ENCODE measurements at places on chromosomes 11 and 22. TPM values are rescaled to one million over a fixed set of nuclear protein-coding genes. Genes with fewer than 3 reads are reported as not detected.

Gene PRRG4
- total RNA-seq = 9.2 TPM

Gene OR8G1
- total RNA-seq = not detected

Gene PRMT3
- 12.1 TPM for total RNA-seq

Gene LRP4
- 62.5 TPM for total RNA-seq

Gene C11orf16
- not detected for total RNA-seq

Gene RAC2
- 24.3 TPM for total RNA-seq

Gene MPEG1
- 51.2 TPM for total RNA-seq

Gene SGSM1
- 2.1 TPM for total RNA-seq

Gene IL10RA
- 24.8 TPM for total RNA-seq

Gene SMTNL1
- total RNA-seq = not detected

Gene NXF1
- total RNA-seq = 113 TPM

Gene RPUSD4
- 11.7 TPM for total RNA-seq

Gene KREMEN1
- total RNA-seq = 32.2 TPM

Gene SIDT2
- 69.3 TPM for total RNA-seq

DNA sequence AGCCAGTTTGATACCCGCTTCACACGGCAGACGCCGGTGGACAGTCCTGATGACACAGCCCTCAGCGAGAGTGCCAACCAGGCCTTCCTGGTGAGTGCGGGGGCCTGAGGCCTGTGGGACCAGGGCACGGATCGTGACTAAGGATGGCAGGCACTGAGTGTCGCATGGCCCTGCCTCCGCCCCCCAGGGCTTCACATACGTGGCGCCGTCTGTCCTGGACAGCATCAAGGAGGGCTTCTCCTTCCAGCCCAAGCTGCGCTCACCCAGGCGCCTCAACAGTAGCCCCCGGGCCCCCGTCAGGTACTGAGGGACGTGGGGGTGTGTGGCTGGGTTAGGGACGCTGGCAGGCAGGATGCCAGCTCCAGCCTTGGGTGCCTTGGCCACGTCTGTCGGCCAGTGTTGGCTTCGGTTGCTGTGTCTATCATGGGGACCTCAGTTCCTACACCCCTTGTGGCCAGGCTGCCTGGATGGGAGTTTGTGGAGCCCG lies 3.0 kb downstream of the PTPRCAP start:
- DNase-seq = no peak

DNA sequence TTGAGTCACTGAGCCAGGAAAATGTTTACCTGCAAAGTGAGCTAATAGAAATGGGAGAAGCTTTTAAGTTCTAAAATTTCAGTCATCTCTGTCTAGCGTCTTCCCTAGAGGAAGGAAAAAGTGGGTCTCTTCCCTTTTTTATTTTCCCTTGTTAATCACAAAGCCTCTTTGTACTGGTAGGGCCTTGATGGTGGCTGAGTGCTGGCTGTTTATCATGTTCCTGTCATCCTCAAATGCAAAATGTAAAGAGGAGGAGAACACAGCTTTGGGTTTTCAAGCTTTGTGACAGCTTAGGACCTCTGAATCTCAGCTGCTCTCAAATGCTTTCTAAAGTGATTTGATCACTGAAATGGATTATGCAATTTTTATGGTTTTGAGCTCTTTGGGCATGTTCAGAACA lies 222.0 kb downstream of the TMEM135 start:
- DNase-seq = no peak

- no peak for DNase-seq
These were observed 73.9 kb downstream of the CTTN start for GRCh38 chr11:70472240-70472639.

- DNase-seq = no peak
These were observed 9.1 kb downstream of the TIMP3 start for GRCh38 chr22:32810555-32811133.

DNA sequence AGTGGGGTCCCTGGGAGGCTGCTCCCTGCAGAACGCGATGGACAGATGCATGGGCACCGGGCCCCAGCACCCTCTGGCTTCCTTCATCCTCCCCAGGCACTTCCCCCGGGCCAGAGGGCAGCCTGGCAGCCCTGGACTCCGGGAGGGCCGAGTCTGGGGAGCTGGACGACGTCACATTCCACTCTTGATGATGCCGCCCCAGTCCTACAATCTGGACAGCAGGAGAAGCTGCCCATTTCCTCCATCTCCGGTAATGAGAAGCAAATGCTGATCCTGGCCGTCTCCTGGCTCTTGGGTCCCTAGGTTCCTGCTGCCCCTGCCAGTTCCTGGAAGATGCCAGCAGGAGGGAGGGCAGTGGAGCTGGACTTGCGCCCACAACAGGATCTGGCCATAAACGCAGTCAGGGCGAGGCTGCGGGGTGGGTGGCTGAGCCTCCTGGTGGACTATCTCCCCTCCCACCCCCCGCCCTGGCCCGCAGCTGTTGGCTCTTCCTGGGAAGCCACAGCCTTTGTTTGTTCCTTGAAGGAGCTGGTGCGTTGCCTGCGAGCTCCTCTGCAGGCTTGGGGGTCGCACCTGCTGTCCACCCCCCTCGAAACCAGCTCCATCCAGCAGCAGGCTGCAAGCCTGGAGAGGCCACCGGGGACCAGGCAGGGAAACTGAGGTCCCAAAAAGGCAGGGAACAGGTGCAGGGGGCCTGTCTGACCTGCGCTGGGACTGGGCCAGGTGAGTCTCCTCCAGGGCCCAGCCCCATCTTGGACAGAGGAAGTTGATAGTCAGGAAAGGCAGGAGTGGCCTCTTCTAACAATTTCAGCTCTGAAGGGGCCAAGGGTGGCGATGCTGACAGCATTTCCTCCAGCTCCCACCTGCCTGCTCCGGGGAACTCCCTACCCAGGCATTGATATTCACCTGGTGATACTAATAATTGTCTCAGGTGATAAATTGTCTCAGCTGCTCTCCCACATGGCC lies 17.9 kb upstream of the MUC6 start:
- DNase-seq = peak; percentile 87

GRCh38 chr22:29023172-29023796 lies 38.3 kb downstream of the C22orf31 start:
- no peak for DNase-seq

DNA sequence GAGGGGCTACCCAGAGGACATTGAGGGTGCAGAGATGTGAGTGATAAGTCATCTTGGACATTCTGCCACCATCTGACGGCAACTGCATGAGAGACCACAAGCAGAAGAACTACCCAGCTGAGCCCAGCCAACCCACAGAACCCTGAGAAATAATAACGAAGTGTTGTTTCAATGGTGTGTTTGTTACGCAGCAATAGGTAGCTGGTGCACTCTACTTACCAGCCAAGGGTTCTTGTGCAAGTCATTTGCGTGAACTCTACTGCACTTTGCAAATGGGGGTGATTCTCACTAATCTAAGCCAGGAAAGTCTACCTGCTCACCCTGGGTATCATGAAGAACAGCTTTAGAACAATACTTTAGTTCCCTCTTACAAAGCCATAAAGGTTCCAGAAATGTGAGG lies 15.8 kb upstream of the CELSR1 start:
- DNase-seq = peak; percentile 6

DNA sequence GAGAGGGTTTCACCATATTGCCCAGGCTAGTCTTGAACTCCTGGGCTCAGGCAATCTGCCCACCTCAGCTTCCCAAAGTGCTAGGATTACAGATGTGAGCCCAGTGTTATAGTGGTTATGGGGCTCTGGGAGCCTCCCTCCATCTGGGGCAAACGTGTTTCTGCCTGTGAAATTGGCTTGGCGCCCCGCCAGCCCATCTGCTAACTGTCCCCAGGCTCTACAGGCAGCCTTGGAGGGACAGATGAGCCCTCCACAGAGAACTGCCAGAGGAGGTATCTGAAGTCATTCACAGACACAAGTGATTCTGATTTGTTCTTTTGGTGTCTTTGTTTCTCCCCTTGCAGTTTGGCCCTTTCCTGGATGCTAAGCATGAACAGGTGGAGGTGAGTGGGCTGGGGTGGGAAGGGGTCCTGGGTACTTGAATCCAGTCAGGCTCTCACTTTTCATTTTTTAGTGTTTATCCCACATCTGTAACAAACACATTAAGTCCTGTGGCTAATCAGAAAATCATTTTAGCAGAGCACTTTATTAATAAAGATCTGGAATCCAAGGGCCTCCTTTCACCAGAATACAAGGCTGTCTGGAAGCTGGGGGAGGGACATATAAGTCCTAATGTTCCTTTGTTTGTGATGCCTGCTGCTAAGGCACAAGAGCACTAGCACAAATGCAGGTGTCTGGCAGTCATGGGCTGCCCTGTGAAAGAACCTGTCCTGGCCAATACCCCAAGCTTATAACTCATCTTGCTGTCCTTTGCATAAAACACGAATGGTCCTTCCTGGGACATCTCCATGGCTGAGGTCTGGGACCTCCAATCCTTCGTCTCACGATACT lies 25.7 kb upstream of the CDC42EP2 start:
- DNase-seq = no peak

- no peak for DNase-seq
These were observed 32.8 kb downstream of the KCNC1 start for GRCh38 chr11:17767301-17767885.

DNA sequence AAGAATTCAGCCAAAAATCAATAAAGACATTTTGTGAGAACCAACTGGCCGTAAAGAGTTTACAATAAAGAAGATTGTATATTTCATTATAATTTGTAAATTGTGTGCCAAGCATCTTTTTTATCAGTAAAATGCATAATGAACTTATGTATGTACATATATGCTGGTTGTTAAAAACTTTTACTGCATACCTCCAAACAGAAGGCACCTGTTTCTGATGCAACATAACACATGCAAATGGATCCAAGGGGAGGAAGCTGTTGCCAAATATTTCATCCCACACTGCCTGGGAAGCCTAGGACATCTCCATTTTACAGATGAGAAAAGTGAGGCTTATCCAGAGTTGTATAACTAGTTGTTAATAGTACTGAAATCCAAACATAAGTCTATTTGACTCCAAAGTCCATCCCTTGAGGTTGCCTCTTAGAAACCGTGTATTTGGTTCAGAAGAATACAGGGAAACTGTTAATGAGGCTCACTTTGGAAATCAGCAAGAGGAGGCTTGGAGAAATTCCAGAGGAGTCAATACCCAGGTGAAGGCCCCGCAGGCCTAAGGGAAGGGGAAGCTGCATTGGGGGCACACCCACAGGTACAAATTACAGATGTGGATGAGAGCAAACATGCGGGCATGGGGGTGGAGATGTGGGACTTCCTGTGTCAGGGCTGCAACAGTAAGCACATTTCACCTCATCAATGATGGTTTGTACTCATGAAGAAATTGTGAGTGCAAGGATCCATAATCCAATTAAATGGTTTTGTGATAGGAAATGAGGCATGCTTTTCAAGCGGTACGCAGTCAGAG lies 51.1 kb downstream of the RCN1 start:
- DNase-seq = no peak

DNA sequence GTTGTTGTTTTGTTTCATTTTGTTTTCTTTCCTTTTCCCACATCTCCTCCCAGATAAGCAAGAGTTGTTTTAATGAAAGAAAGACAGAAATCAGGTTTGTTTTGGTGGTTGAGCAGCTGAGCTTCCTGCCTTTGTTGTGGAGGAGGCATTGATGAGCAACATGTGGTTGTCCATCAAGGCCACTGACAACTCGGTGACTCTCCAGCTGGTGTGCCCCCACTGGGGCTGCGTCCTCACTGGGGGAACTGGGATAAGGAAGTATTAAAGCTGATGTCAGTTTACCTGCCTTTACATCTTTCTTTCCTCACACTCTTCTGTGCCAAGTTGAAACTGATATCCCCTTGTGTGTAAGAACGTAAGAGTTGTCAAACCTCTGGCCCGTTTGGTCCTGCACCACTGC lies 5.9 kb downstream of the VPS26B start:
- no peak for DNase-seq

DNA sequence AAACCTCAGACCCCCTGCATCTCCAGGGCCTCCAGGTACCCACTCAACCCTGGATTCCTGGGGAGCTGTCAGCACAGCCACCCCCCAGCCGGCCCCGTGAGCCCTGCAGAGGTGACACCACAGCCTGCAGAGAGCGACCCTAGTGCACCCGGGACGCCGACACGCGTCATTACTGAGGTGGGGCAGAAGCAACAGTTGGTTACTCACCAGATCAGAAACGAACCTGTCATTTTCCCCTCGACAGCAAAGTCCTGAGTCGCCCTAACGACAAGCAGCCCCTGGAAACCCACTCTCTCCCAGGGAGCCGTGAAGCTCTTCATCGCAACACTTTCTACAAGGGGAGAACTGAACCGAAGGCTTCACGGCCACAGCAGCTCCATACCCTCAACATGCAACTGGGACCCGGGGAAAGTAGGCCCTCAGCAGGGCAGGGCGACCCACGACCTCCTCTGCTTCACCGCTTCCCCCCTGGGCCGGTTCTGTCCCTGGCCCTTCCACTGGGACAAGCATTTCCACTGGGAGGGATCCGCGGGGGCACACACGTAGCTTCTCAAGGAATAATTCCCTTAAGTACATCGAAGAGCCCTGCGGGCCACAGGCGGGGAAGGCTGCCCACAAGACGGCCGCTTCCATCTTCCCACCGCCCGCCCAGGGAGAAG lies 1.6 kb downstream of the BRD1 start:
- DNase-seq = peak; percentile 67

- DNase-seq = no peak
These were observed 79.0 kb downstream of the APIP start for GRCh38 chr11:34836958-34837856.

- DNase-seq = no peak
These were observed 305.9 kb upstream of the ANO3 start for GRCh38 chr11:26026078-26026477.

GRCh38 chr22:36797911-36798673 lies 18.7 kb downstream of the PVALB start:
- DNase-seq = no peak

GRCh38 chr11:9884601-9885000 lies 220.7 kb downstream of the SWAP70 start:
- DNase-seq = no peak

DNA sequence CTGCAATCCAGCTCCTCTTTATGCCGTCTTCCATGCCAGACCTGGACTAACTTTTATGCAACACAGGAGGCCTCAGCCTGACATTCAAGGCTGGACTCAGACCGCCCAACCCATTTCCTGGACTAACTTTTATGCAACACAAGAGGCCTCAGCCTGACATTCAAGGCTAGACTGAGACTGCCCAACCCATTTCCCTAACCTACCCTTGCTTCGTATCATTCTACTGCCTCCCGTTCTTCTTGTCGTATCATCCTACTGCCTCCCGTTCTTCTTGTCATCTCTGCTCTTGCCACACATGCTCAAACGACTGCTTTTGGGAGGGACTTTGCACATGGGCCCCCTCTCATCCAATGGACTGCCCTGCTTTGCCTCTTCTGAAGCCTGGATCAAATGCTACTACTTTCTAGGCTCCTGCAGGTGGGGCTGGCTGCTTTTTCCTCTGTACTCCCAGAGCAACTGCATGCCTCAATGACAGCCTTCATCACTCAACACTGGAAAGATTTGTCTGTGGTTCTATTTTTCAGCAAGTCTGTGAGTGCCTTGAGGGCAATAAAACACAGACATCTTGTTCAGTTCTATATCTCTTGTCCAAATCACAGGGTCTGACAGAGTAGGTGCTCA lies 7.8 kb downstream of the TBC1D10A start:
- DNase-seq = no peak

GRCh38 chr11:11347592-11347991 lies 5.5 kb downstream of the CSNK2A3 start:
- DNase-seq = no peak

- DNase-seq = no peak
These were observed 105.5 kb downstream of the PARVA start for GRCh38 chr11:12482839-12483238.

- peak; percentile 78 for DNase-seq
These were observed 25.5 kb downstream of the SCGB1A1 start for GRCh38 chr11:62444236-62444833.

GRCh38 chr11:122156940-122157382 lies 40.9 kb upstream of the BLID start:
- no peak for DNase-seq

- no peak for DNase-seq
These were observed 19.7 kb downstream of the NNMT start for GRCh38 chr11:114315749-114316368.

Measured in Peyer's patch (tissue), 4 donors.